ENCODE measurements at places on chromosomes 6 and 20.

DNA sequence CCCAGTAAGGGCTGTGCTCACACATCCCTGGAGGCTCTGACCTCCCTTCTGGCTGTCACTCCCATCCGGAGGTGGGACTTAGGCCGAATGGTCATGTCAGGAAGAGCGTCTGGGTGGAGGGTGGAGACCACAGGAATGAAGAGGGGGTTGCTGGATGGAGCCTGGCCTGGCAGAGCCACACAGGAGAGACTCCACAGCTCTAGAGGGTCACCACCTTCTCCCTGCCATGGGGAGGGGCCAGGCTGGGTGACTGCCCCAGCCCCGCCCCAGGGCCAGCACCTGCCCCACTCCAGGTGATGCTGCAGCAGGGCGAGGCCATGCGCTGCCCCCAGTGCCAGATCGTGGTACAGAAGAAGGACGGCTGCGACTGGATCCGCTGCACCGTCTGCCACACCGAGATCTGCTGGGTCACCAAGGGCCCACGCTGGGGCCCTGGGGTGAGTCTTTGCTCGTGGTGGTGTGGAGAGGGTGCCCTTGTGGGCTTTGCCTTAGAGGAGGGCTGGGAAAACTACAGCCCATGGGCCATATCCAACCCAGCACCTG is 20.6 kb downstream of the RBCK1 start:
- peak; percentile 52 for DNase-seq

DNA sequence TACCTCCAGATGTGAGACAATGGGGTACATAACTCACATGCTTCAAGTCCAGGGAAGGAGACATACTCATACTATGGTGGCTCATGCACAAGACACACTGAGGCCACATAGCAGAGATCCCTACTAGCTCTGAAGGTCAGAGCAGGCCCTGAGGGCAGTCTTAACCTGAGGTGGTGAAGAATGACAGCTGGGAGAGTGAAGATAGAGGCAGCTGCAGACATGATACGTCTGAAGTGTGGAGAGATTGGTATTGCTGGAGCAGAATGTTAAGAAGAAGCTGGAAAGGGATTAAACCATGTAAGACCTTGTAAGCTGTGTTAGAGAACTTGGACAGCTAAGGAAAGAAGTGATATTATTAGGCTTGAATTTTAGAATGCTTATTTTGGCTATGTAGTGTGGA is 32.9 kb downstream of the PGM3 start:
- no peak for DNase-seq

- DNase-seq, result no peak
These were observed 85.5 kb downstream of the SLC22A23 start for GRCh38 chr6:3371222-3371949.

GRCh38 chr6:48757661-48758060 is 646.7 kb upstream of the PTCHD4 start:
- DNase-seq, result no peak

GRCh38 chr6:130432838-130433237 is 67.0 kb downstream of the TMEM200A start:
- no peak for DNase-seq

GRCh38 chr20:49587111-49587570 is 19.2 kb upstream of the PTGIS start:
- no peak for DNase-seq

DNA sequence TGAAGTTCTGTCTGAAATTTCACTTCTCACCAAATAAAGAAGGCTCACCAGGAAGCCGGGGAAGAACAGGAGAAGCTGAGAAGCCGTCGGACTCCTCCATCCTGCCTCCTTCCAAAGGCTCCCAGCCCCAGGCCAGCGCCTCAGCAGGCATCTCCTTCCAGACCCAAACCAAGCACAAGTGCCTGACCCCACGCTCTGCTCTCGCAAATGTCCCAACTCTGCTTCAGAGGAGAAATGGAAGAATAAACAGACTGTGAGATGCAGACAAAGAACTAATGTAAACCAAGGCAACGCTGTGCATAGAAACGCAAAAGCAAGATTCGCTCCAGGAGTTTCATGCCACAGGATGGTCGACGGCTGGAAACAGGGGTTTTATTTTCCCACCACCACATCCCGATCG is 100.3 kb upstream of the EXOC2 start:
- no peak for DNase-seq

DNA sequence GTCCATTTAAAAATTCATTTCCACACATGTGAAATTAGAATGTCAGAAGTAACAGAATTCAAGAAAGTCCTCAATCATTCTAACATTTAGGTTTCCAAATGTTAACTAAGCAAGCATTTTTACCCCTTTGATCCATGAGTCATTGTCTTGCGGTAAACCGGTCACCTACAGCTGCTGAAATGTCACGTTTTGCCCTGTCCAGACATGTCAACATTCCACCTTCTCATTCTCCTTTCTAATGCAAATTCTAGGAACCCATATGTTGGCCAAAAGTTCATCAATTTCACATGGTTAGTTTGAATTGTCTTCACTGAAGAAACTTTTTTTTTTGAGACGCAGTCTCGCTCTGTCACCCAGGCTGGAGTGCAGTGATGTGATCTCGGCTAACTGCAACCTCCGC is 117.2 kb downstream of the IPCEF1 start:
- DNase-seq, result no peak

- no peak for DNase-seq
These were observed 66.5 kb downstream of the EPM2A start for GRCh38 chr6:145668844-145669243.

- DNase-seq, result no peak
These were observed 13.9 kb upstream of the TSHZ2 start for GRCh38 chr20:52958211-52958610.

- no peak for DNase-seq
These were observed 94.9 kb downstream of the RFX6 start for GRCh38 chr6:116971959-116972358.

- no peak for DNase-seq
These were observed 23.6 kb upstream of the EDN1 start for GRCh38 chr6:12266571-12266970.

DNA sequence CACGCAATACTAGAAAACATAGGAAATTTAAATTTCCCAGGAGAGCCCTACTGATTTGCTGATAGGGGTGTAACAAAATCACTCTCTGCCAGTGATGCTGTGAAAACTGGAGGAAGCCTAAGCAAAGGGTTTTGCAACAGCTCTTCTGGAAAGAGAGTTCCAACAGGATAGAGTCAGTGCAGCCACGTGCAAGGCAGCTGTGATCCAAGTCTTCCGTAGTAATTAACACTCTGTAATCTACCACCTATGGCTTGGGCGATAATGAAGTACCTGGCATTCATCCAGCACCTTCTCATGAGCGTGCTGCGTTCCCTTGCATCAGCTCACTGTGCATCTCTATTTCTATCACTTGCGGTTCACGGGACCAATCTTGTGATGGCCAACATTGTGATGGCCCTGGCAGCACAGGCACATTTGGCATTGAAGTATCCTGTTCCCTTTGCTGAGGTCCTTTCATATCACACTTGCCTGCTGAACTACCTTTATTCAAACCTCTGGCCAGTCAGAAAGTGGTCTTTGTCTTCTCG is 48.2 kb downstream of the IRF4 start:
- no peak for DNase-seq

DNA sequence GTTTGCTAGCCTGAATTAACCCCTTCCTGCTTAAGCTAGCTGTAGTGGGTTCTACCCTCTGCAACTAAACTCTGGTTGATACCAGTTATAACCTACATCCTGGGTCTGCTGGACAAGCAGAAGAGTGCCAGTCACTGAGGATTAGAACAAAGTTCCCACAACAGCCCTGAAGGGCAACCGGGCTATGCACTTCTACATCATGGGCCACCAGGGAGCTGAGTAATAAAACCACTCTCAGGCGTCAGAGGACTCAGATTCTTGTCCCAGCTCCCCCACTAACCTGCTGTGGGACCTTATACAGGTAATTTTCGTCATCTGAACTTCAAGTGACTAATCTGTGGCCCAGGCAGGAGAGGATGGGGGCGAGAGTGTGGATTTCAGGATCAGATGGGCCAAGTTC is 56.8 kb downstream of the EYA2 start:
- DNase-seq, result no peak

DNA sequence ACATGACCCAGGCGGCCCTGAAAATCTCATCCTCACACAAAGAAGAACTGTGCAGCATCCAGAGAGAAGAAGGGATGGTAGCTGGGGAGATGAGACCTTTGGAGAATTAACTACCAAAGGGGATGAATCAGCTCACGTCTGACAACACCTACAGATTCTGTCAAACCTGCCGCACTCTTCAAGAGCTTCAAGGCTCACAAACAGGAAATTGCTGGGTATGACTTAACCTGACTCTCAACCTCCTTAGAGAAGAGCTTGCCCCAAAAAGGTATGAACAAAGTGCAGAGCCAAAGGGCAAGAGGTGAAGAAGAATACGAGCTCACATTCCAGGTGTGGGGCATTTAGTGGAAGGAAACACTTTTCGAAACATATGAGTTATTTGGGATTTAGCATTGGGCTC is 139.8 kb downstream of the BACH2 start:
- DNase-seq, result no peak

DNA sequence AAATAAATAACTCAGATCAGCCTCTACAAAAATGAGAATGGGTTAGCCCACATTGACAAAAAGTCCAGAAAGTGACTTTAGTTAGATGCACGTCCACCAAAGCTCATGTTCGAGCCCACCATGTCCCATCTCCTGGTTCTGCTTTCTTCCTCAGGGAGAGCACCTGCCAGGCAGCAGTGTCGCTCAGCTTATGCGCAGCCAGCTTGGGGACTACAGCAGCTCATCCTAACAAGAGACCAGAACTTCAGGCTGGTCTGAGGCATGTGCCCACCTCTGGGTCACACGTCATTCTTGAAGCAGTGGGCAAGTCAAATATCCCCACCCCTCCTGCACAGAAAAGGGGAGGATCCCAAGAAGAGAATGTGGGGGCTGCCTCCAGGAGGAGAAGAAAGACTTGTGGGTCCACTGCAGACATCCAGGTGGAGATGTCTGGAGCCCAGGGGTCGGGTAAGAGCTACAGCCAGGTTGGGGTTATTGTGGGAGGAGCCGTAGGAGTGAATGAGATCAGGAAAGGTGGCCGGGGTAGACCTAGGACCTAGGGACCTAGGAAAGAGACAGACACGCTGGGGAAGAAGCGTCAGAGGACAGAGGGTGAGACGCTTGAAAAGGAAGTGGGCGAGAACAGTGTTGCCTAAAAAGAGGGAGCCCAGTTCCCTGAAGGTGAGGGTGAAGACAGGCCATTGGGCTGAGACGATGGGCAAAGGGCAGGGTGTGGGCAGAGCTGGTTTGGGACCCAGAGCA is 52.5 kb downstream of the SSR1 start:
- no peak for DNase-seq

GRCh38 chr6:164109770-164110140 is 695.2 kb downstream of the QKI start:
- DNase-seq, result no peak

DNA sequence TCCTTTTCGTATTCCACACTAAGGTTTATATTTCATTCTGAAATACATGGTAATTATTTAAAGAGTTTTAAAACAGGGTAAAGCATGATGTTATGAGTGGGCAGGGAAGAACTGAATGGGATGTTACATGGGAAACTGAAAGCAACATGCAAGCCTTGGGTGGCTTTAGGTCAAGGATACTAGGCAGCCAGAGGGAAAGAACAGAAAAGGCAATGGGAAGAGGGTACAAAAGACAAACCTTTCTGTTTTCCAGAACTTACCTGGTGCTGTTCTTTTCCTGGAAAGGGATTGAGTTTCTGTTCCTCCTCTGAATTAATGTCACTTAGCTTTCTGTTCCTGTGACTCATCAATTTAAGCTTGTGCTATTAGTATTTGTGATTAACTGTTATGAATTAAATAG is 71.2 kb upstream of the SMIM8 start:
- DNase-seq, result no peak

- DNase-seq, result no peak
These were observed 96.1 kb upstream of the FAM8A1 start for GRCh38 chr6:17504005-17504404.

- no peak for DNase-seq
These were observed 55.4 kb downstream of the LAMA4 start for GRCh38 chr6:112199001-112199403.

- DNase-seq, result no peak
These were observed 18.3 kb downstream of the ARHGAP18 start for GRCh38 chr6:129691709-129692108.

- no peak for DNase-seq
These were observed 424.5 kb downstream of the GRIK2 start for GRCh38 chr6:101818051-101818450.

DNA sequence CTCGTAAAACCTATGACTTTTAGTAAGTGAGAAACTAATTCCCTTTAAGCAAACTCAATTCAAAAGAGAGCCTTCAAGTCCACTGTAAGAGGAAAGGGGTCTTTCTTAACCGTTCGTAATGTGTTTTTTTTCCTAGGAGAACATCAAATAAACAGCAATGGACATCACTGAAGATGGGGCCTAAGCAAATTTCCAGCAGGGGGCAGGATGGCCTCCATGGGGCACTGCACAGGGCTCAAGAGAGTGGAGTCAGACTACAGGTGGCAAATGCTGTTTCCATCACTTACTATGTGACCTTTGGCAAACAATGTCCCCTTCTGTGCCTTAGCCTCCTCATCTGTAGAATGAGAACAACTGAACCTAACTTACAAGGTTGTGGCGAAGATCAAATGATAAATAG is 88.7 kb downstream of the ARHGAP18 start:
- no peak for DNase-seq

GRCh38 chr20:57231951-57232428 is 34.5 kb downstream of the BMP7 start:
- no peak for DNase-seq

GRCh38 chr6:101150226-101150625 is 243.3 kb upstream of the GRIK2 start:
- no peak for DNase-seq

DNA sequence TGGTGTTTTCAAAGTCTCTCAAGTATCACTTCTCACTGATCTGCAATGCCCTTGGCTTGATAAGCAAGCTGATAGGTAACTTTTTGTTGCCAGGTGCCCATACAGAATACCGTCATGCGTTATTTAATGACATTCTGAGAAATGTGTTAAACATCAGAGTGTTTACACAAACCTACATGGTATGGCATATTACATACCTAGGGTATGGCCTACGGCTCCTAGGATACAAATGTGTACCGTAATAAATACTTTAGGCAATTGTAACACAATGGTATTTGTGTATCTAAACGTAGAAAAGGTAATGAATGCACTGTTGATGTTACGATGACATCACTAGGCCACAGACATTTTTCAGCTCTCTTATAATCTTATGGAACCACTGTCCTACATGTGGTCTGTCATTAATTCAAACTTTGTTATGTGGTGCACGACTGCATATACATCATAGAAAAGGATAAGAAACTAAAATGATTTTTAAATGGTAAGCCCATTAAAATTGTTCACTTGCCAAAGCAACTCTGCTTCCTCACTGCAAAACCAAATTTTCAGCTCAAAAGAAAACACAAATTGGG is 35.7 kb downstream of the CSNK2A1 start:
- DNase-seq, result no peak
